ENCODE measurements at places on chromosomes 16 and 17.

DNA sequence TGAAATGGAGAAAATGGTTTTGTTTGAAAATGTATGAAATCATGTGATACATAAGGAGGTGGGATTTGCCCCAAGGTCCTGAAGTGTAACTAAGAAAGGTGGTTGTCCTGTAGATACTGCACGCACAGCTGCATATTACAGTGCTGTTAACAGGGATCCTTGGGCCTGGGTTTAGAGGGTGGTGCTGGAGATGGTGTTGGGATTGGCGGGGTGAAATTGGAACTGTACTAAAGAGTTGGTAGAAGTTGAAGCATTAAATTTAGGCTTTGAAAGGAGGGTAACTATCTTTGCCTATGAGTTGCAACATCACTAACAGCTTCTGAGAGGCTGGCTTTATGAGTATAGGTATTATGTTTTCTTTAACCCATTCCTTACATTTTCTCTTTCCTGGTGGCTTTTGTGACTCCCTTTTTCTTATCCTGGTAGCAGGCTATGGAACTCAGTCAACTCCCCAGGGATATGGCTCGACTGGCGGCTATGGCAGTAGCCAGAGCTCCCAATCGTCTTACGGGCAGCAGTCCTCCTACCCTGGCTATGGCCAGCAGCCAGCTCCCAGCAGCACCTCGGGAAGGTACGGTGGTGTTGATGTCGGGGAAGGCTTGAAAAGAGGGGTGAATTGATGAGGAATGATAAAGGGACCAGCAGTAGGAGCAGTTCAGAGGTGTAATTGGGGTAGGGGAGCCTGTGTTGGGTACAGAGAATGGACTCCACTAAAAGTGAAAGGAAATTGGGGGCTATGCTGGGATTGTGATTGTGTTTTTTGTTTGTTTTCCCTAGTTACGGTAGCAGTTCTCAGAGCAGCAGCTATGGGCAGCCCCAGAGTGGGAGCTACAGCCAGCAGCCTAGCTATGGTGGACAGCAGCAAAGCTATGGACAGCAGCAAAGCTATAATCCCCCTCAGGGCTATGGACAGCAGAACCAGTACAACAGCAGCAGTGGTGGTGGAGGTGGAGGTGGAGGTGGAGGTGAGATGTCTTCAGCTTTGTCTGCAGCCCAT is 3.8 kb downstream of the FUS start:
- no peak for DNase-seq

GRCh38 chr17:39365242-39365641 is 36.2 kb downstream of the FBXL20 start:
- DNase-seq, result peak; percentile 37

DNA sequence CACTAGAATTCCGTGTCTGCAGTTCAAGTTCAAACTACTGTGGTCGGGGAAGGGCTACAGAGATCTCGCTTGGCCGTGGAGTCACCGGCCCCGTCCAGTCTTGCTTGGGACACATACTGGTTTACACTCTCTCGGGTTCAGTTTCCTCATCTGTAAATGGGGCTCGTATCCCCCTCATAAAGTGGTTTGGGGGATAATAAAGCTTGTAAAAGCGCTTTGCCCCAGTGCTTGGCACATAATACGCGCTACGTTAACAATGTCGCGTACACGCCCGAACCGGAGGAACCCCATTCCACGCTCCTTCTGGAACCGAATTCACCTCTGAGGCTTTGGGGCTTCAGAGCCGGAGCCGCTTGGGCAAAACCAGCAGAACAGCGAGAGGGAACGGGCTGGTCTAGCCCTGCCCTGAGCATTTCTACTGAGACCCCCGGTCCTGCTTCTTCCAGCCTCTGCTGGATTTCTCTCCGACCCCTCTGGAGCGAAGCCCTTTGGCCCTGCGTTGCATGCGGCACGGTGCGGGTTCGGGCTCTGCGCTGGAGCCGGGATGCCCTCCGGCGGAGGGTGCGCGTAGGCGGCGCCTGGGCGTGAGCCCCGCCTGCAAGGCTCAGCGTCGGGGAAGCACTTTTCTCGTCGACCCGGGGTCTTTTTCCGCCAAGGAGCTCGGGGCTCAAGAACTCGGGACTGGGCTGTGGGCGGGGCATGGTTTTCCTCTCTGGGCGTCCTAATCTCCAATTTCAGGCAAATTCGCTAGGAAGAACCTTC is 26.1 kb upstream of the HOXB13 start:
- DNase-seq, result no peak

GRCh38 chr16:66004699-66005098 is 361.8 kb upstream of the CDH5 start:
- DNase-seq, result no peak

DNA sequence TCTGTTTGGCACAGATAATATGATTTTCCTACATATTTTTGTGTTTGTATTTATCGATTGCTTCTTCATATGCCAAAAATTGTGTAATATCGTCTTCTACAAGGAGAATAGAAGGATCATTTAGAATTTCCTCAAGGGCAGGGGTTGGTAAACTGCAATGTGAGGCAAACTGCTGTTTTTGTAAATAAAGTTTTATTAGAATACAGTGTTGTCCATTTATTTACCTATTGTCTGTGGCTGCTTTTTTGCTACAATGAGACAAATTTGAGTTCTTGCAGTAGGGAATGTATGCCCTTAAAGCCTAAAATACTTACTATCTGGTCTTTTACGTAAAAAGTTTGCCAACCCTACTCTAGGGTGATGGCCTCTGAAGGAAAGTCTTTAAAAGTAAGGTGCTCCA is 509.5 kb downstream of the TMEM114 start:
- no peak for DNase-seq

- peak; percentile 47 for DNase-seq
Observed at GRCh38 chr17:40373324-40373723, 8.8 kb upstream of the GJD3 start.

DNA sequence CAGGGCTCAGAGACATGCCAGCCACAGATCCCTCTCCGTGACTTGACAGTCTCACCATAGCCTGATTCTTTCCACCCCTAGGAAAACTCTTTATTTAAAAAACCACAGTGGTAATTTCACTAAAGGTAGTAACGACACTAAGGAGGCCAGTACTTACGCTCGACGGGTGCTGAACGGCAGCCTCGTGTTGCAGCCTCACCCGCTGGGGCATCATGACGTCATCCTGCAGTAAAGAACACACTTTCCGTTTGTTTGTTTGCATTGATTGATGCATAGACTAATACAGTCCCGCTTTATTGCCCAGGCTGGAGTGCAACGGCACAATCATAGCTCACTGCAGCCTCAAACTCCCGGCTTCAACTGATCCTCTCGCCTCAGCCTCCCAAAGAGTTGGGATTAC is 65.1 kb upstream of the METRNL start:
- no peak for DNase-seq

DNA sequence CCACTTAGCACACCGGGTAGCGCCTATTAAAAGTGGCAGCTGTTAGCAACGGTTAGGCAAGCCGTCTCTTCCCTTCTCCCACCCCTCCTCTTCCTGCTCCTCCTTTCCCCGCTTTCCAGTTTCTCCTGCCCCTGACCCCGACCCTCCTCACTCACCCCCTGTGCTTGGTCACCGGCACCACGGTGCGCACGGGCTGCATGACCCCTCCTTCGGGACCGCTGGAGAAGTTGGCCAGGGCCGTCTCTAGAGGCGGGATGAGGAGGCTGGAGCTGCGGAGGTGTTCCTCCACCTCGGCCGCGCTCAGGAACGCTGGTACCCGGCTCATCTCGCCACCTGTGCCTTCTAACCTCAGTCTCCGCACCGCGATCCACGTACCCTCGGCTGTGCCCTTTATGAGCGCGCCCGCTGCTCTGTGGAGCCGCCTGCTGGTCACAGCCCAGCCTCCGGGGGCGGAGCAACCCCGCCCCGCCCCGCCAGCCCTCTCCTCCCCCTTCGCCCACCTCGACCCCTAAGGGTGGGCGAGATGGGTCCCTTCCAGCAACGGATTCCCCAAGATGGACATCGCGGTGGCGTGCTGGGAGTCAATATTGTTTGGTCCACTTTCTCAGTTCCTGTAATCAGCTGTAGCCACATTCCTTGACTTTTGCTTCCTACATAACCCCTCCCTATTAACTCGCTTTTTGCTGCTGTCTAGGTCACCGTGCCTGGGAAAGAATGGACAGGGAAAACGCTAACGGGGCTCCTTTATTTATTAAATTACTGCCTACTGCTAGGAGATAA is at the start of gene CRYM:
Gene CRYM (minus strand): TSS at position 364 of the 780 bp plus-strand sequence. CDS start 39 bp downstream, at position 325.
- no peak for DNase-seq

GRCh38 chr17:4050971-4051370 is 86.7 kb upstream of the ATP2A3 start:
- no peak for DNase-seq

DNA sequence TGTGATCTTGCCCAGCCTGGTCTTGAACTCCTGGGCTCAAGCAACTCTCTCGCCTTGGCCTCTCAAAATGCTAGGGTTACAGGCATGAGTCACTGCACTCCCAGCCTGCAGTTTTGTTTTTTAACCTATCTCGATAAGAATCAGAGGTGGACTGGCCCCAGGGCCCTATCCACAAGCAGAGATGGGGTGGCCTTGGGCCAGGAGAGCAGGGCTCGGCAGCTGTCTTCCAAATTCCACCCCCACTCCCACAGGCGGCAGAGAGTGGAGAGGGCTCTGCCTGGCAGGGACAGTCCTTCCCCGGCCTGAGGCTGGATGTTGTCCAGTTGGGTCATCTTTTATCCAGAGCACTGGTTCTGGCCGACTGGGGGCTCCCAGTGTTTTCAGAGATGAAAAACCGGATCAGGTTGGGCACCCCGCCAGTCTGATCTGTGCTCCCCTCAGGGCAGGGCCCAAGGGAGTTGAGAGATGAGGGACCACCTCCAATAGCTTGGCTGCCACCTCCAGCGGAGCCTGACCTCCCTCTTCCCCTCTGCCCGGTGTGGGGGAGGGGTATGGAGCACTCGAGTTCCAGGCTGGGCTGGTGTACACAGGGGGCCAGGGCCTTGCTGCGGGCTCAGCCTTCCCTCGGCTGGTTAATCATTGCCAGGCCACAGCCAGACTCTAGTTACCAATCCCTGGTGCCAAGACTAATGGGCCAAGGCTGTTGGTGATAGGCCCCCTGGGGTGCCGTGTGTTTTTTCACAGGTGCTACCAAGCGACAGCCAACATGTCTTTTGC is 30.3 kb upstream of the MYO15B start:
- no peak for DNase-seq

GRCh38 chr17:50173335-50173941 is 7.6 kb downstream of the SGCA start:
- DNase-seq, result peak; percentile 77

- no peak for DNase-seq
Observed at GRCh38 chr17:81048827-81049371, 13.9 kb downstream of the BAIAP2 start.

All from non-pigmented ciliary epithelial cell (primary cell).